Metanephros (tissue), 2 donors: ENCODE measurements at places on chromosomes 2 and 18. TPM values are rescaled to one million over a fixed set of nuclear protein-coding genes. Genes with fewer than 3 reads are reported as not detected.

Gene IL36B
- total RNA-seq = not detected

Gene ZNF804A
- total RNA-seq = 0.99 TPM

Gene MSH6
- total RNA-seq = 46.3 TPM

Gene STAT4
- total RNA-seq = 6.7 TPM

Gene DSG4
- total RNA-seq = not detected

Gene OLA1
- total RNA-seq = 58.3 TPM

Gene ANKRD30BL
- 1.4 TPM for total RNA-seq

Gene DSG1
- total RNA-seq = 0.06 TPM

Gene TNS1
- total RNA-seq = 166 TPM

Gene FRZB
- total RNA-seq = 7.8 TPM

Gene CAPN13
- total RNA-seq = 2.0 TPM

Gene NTSR2
- not detected for total RNA-seq

Gene DPYSL5
- 2.1 TPM for total RNA-seq

Gene IL1F10
- total RNA-seq = not detected

Gene LCT
- total RNA-seq = 0.06 TPM

Gene SLC9A4
- 12.9 TPM for total RNA-seq

Gene EFHD1
- 30.4 TPM for total RNA-seq

Gene DAPL1
- 9.6 TPM for total RNA-seq

Gene FAM136A
- 26.0 TPM for total RNA-seq

Gene CHRND
- total RNA-seq = 5.5 TPM
